CD4-positive, alpha-beta T cell treated with Interleukin-6 at 100 ng/mL for 8 hours (primary cell): ENCODE measurements at places on chromosomes 3 and 15.

- no peak for DNase-seq
Measured at GRCh38 chr3:3346556-3346955, 167.1 kb upstream of the CRBN start.

DNA sequence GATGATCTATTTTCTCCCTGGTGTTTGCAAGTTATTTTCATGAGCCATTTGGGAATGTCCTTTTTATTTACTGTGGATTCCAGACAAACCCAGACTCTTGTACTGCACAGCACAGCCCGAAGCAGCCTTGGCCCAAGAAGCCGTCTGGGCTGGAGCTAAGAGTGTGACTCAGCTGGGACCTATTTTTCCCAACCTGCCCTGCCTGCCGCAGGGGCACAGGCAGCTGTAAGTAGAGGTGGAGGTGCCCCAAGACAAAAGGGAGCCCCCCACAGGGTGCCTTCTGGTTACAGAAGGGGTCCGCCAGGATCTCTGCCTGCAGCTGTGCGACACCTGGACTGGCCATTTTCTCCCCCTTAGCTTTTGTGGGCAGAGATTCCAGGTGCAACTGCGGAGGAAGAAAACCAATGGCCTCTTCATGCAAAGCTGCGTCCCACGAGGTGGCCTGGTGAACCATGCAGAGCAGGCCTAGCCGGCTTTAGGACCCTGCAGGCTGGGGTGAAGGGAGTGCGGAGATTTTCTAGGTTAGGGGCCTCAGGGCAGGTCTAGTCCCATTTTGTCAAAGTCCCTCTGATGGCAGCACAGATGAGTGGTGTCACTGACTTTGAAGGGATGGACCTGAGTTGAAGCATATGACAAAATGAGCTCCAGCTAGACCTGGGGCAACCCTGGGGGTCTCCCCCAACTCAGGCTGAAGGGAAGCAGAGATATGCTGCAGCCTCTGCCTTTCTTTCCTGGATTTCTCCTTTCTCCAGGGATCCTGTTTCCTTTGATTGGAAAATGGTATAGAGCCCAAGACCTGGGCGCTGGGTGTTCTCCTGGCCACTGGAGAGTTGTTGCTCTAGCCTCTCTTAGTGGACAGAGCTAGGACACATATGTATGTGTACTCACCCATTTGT lies 131.2 kb downstream of the KLF13 start:
- DNase-seq, result no peak

GRCh38 chr3:69496856-69497255 lies 111.0 kb upstream of the FRMD4B start:
- no peak for DNase-seq

GRCh38 chr3:19348941-19349564 lies 200.7 kb downstream of the KCNH8 start:
- no peak for DNase-seq

GRCh38 chr3:168088106-168088720 lies 7.5 kb downstream of the GOLIM4 start:
- no peak for DNase-seq

- peak; percentile 19 for DNase-seq
Measured at GRCh38 chr3:15361494-15362214, 29.3 kb upstream of the SH3BP5 start.

GRCh38 chr3:163328680-163329079 lies 1749.6 kb downstream of the SI start:
- DNase-seq, result no peak

DNA sequence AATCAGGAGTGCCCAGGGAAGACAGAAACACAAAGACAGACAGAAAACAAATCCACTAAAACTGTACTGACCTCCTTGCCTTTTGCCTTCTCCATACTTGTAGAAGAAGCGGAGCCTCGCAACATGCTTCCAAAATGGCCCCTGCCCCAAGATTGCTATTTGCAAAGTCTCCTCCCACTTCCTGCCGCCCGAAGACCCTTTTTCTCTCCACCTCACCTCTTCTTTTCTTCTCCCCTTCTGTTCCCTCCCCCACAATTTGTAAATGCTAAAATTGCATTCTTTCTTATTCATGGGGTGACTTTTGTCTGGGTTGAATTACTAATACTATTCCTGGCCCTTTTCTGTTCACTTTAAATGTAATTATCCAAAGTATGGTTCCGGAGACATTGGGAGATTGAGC lies at the start of gene DPPA4:
TSS of gene DPPA4 (minus strand) at position 154 of the 400 bp plus-strand sequence. CDS start at position 125, 29 bp downstream.
- DNase-seq, result no peak

GRCh38 chr3:164155400-164155799 lies 922.9 kb downstream of the SI start:
- DNase-seq, result no peak

DNA sequence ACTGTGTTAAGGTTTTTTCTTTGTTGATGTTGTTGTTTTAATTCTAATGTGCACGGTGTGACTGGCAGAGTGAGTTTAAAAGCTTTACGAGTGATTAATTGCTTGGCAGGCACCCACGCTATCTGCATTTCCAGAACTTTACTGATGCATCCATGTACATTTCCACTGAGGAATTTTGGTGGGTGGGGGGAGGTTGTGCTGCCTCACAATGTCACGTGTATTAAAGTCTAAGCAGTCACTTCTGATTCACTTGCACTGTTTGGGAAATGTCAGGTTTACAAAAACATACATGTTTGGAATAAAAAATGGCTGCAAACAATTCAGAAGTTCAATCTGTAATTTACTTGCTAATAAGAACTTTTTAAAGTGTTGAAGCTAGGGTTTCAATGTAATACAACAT lies 38.5 kb upstream of the CTDSPL start:
- DNase-seq, result no peak

- no peak for DNase-seq
Measured at GRCh38 chr15:70382762-70383458, 285.2 kb upstream of the TLE3 start.

DNA sequence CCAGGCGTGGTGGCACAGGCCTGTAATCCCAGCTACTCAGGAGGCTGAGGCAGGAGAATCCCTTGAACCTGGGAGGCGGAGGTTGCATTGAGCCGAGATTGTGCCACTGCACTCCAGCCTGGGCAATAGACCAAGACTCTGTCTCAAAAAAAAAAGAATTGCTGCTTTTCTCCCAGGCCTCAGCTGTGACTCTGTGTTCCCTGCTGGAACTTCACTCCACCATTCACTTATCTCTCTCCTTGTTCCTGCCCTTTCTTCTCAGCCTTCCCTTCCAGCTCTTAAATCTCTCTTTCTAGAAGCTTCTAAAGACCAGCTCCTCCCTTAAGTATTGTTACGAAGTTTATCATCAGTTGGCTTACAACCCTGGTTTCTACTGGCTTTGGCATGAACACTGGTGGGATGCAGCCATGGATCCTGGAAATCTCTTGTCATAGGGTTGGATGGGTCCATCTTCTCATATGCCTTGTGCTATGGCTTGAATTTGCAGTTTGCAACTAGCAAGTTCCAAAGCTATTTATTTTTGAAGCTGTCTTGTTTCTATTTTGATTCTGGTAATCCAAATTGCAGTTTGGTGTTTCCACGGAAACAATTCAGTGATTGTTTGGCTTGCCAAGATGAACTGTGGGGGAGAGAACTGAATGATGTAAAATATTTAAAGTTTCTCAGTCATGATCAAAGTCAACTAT lies 10.5 kb downstream of the C3orf62 start:
- DNase-seq, result no peak

GRCh38 chr3:171782617-171783016 lies 27.7 kb downstream of the PLD1 start:
- no peak for DNase-seq

DNA sequence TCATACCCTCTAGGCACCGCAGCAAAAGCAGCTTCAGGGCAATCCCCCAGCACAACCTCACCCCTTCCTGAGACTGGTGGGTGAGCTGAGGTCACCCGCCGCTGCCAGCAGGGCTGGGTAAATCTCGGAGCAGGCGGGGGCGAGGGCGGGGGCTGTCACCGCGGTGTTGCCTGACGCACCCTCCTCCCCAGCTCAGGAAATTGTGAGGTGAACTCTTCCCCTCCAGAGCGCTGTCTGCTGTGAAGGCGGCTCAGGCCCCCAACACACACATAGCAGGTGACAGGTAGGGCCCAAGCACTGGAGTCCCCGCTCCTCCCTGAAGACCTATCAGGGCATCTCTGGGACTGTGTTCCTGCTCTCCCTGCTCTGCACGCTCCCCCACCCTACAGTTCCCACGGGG lies 30.2 kb upstream of the FURIN start:
- DNase-seq, result peak; percentile 74

GRCh38 chr3:103495186-103495585 lies 1060.4 kb downstream of the ZPLD1 start:
- no peak for DNase-seq
